ENCODE measurements at places on chromosomes 16 and 17.

GRCh38 chr17:18102640-18103039 is 5.9 kb upstream of the MYO15A start:
- no peak for DNase-seq

DNA sequence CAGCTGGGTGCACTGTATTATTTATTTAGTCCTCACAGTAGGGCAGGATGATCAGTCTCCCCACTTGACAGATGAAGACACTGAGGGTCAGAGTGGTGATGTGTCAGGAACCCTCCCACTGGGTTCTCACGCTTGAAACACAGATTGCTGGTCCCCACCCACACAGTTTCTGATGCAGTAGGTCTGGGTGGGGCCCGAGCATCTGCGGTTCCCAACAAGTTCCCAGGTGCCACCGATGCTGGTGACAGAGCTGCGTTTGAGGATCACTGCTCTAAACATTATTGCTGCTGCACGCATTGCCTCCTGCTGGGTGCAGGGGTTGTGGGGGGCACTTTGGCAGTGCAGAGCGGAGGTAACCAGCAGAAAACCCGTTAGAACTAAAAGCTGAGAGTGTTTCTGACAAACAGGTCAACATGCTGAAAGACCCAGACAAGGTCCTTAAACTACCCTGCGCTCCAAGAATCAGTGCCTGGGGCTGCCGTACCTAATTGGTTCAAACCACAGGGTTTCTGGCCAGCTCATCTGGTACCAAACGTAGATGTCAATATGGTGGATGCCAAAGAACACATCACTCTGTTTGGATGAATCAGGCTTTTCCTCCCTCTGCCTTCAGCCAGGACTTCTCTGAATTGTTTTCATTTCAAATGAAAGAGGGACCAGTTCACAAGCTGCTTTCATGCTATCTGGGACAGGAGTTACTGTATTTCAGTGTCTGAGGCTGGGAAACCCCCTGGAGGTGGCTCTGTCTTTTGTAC is 76.0 kb downstream of the ABCC1 start:
- no peak for DNase-seq

- no peak for DNase-seq
These were observed 3.6 kb upstream of the MMP15 start for GRCh38 chr16:58021661-58022551.

- DNase-seq = no peak
These were observed 59.5 kb upstream of the CACNG4 start for GRCh38 chr17:66904760-66905624.

- DNase-seq = no peak
These were observed 13.7 kb downstream of the MRC2 start for GRCh38 chr17:62641153-62641552.

GRCh38 chr16:4588961-4589360 is 25.7 kb downstream of the UBALD1 start:
- DNase-seq = no peak

DNA sequence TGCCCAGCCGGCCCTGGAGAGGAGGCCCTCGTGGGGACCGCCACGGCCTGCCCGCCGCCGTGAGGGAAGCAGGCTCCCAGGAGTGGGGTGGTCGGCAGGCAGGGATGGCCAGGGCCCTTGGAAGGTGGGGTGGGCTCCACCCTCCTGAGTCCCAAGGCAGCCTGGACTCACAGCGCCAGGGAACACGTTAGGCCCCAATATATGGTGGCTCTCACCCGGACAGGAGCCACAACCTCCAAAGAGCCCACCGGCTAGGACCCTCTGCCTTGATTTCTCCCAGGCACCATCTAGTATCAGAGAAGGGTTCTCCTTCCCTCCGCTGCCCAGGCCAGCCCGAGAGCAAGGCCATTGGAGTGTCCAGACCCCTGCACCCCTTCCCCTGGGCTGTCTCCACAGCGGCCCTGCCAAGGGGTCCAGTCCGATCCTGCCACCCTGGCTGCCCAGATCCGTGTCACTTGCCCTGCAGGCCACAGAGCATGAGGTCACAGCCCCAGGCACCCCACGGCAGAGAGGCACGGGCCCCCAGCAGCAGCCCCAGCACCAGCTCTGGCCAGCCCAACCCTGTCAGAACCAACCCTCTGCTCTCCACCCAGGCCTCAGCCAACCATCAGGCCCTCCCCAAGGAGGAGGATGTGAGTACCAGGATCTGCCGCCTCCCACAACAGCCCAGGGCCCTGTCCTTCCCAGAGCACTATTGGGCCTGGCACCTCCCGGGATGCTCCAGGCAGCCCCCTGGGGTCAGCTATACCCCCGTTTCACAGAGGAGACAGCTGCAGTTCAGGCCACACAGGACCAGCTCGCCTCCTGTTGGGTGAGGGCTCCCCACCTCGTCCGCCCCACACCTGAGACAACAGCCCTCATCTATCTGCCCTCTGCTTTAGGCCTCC is 1.1 kb upstream of the AXIN1 start:
- no peak for DNase-seq

DNA sequence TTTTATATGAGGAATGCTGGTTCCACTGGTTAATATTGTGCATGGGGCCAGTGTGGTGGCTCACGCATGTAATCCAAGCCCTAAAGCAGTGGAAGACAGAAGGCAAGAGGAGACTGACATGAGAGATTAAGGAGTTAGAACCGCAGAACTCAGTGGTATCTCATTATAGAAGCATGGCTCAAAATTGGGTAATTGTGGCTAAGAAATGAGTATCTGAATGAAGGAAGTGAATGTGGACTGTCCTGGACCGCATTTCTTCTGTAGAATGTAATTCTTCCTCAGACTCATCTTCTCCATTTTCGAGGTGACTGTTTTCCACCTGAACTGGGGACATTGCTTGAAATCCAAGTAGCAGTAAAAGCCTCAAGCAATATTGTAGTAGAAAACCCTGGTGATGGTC is 42.6 kb upstream of the CDR2 start:
- DNase-seq = no peak

DNA sequence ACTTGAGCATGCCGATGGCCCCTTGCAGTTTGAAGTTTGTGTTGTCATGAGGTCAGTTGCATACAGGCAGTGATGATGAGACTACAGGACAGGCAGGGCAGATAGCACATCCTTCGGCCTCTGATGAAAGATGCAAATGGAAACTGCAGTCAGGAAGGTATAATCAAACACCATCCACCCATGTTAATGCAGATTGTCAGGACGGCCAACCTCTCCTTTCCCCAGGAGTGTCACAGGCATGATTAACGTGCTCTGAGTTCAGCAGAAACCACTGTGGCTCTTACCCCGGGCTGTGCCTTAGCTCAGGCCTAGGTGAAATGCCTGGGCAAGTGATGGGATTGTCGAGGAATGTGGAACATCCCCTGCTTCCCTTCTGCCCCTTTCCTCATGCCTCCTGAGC is 893.5 kb upstream of the RBFOX1 start:
- DNase-seq = no peak

DNA sequence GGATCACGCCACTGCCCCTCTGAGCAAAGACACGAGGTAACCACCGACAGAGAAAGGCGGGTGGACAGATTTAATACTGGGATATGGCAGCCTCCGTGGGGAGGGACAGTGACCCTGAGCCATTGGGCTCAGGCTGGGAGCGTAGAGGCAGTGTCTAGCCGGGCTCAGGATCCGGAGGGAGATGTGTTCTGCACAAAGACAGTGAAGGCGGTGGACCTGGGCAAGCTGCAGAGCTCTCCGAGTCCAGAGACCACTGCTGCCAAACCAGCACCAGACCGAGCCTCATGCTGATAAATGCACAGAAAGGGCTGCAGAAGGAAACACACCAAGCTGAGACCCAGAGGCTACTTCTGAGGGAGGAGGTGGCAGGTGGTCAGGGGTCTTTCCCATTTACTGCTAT is 26.5 kb upstream of the MTSS2 start:
- no peak for DNase-seq

- peak; percentile 80 for DNase-seq
These were observed 7.6 kb downstream of the MRM1 start for GRCh38 chr17:36608794-36609497.

Measured in ecto neural progenitor cell (in vitro differentiated cells).